ENCODE measurements at places on chromosomes 12 and 14.
A peak's percentile ranks its signal among the peaks of the same experiment; 100 is the strongest.

DNA sequence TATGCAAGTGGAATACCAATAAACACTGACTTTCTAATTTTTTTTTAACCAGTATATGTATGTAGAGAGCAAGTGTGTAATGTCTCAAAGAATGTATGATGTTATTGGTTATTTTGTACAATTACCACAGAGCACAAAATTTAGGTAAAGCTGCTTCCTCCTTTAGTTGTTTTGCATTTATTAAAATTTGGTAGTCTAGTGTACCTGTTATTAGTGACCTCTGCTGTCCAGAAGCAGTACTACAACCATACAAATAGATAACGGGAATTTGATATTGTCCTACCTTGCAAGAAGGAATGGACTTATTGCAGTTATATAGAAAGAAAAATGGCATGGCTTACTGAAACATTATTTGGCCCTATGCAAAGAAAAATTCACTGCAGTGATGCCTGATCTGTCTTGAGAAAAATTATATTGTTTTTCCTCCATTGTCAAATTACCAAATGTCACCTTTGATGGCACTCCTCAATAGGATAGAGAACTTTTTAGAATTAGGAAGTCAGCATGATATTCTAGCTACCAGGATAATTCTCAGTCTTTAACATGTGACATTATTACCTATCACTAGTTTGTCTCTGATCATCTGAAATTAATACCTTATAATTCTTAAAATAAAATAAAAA is 153.9 kb upstream of the RMST start:
- DNase-seq = peak; percentile 16

- DNase-seq = peak; percentile 34
Observed at GRCh38 chr12:96047229-96048211, 12.1 kb upstream of the LTA4H start.

DNA sequence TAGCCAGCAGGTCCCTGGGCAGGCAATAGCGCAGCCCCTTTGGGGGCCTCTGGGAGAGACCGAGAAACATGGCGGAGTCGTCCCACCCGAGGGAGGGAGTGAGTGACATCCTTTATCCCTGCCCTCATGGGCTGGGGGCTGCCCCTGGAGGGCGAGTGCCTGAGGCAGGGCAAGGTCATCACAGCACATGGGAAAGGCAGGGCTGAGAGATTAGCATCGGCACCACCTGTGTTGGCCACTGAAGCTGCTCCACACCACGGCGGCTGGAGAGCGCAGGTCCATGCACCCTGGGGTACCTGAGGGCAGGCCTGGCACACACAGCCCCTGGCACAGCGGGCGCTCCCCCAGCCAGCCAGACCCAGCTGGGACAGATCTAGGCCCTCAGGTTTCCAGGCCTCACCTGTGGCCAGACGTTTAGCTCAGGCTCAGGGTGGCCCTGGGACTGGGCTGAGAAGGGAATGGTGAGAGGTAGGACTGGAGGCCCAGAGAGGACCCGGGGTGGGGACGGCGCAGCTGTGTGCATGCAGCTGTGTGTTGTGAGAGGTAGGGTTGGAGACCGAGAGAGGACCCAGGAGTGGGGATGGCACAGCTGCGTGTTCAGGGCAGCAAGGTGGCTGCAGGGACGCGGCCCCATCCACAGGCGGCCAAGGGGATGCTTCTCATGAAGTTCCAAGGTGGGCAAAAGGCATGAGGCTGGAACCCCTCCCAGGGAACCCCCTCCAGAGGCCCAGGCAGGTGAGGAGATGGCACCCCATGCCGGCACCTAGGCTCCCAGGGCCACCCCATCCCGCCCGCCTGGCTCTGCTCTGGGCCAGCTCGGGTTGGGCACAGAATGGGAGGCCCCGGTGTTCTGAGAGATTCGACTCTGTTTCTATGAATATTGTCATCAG is 74.1 kb downstream of the KIF26A start:
- no peak for DNase-seq

DNA sequence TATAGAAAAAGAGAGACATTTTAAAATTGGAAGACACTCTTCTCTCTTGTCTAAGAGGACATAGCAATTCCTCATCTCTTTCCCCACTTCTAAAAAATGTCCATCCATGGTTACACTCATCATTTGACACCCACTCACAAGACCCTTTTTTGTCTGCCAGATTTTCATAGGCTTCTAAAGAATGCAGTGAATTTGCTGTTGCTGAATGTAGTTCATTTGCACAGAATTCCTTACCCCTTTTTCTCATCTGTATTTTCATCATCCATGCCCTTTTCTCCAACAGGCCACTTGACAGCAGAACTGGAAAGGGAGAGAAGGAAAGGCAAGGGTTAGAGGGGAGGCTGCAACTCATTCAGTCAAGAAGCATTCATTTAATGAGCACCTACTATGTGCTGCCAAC is 128.0 kb downstream of the NUAK1 start:
- DNase-seq = no peak

DNA sequence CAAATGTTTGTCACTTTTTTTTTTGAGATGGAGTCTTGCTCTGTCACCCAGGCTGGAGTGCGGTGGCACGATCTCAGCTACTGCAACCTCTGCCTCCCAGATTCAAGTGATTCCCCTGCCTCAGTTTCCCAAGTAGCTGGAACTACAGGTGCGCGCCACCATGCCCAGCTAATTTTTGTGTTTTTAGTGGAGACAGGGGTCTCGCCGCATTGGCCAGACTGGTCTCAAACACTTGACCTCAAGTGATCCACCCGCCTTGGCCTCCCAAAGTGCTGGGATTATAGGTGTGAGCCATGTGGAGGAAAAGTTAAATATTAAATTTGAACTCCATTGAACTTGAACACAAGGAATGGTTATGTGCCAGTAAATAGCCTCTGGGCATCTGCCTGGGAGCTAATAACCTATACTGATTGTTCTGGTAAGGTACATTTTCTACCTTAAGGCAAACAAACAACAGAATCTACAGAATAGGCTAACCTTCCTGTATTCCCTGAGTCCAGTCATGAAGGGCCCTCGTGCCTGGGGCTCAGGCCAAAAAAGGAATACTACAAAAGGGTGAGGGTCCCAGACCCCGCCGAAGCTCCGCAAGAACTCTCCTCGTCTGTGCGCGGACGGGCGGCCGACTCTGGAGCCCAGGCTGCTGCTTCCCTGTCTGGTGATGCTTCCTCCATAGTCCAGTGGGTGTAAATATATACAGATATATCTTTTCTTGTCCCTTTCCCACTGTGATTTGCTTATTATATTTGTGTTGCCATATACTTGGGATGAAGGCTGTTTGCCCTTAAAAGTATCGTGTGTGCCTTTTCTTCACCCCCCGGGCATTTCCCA is 74.0 kb upstream of the EIF5 start:
- no peak for DNase-seq

DNA sequence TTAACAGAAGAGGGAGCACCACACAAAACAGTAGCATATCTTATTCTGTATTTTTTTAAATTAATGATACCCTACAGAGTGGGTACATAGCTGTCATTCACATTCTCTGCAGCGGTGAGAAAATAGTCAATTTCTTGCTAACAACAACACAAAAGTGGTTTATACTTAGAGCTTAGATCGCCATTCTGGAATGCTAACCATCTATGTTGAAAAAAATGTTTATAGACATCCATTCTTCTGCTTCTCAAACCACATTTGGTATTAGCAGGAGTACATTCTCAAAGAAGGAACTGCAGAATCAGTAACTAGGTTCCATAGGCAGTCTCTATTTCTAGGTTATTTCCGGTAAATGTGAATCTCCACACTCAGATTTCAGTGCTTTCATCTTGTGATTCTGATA is 185.9 kb downstream of the PPFIA2 start:
- no peak for DNase-seq

- no peak for DNase-seq
Observed at GRCh38 chr12:132657004-132657727, 30.0 kb downstream of the POLE start.

DNA sequence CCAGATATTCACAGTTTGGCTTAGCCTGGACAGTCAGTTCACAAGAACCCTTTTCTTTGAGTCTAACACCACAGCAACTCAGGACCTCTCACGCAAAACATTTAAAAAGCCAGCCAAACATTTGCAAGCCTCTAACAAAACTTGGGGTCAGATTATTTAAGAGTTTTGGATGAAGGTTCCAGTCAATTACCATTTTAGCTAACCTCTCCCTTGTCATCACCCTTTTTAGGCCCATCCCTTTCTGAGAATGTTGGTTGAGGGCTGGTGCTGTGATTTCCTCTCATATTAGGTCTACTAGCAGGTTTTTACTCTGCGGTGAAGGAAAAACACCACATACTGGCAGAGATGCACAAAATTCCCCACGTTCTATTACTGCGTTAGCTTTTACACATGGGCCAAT is 20.7 kb downstream of the PAX9 start:
- no peak for DNase-seq

- DNase-seq = no peak
Observed at GRCh38 chr14:99195602-99196309, 76.2 kb downstream of the BCL11B start.

- no peak for DNase-seq
Observed at GRCh38 chr12:95224202-95225170, 6.9 kb downstream of the VEZT start.

DNA sequence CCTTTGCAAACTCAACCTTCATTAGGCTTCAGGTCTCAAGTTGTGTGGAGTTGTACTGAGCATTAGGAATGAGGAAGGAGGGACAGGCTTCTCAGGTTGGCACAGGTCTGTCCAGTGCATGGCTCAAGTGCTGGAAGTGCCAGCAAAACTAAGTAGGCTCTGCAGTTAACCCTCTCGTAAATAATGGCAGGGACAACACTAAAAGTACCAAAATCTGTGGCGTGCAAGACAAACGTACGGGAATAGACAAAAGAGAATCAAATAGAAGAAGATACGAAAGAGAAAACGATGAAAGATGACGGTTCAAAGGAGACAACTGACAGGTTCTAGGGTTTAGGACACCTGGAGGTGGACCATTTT is 612 bp downstream of the TRAPPC6B start:
- no peak for DNase-seq

DNA sequence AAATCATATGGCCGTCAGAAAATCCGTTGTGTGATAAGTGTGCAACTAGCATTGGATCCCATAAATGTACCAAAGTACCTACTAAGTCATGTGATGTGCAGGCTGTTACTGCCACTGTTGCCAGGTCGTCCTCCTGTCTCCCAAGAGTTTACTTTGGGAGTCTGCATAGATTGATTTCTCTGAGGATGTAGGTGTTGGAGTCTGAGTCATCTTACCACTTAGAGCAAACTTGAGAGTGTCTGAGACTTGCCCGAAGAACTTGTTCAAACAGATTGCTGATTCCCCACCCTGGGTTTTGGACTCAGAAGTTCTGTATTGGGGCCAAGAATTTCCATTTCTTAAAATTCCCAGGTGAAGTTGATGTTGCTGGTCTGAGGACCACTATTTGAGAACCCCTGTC is 11.4 kb downstream of the TMX1 start:
- no peak for DNase-seq

- no peak for DNase-seq
Observed at GRCh38 chr14:90274808-90275457, 18.6 kb downstream of the PSMC1 start.

- no peak for DNase-seq
Observed at GRCh38 chr12:69644511-69644910, 33.8 kb upstream of the LRRC10 start.

GRCh38 chr12:30970559-30971197 is 44.1 kb downstream of the TSPAN11 start:
- DNase-seq = no peak
